ENCODE measurements at places on chromosomes 7 and 10.

- DNase-seq: no peak
Observed at GRCh38 chr10:110717781-110718589, 73.8 kb downstream of the RBM20 start.

DNA sequence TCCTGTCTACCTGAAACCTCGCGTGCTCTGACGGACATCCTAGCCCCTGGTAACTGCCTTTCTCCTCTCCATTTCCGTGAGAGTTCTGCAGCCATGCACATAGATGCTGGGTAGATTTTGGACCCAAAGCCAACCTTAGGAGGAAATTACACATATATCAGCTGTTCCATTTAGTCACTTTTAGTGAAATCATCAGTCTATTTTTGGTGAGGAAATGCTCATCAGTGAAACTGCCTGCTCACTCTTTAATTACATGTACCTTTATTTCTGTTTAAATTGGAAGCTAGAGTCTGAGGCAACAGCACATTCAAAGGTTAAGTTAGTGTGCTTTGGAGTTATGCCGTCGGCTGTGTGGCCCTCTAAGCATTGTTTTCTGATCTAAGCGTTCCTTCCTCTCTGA lies 231.3 kb downstream of the WDR37 start:
- no peak for DNase-seq

DNA sequence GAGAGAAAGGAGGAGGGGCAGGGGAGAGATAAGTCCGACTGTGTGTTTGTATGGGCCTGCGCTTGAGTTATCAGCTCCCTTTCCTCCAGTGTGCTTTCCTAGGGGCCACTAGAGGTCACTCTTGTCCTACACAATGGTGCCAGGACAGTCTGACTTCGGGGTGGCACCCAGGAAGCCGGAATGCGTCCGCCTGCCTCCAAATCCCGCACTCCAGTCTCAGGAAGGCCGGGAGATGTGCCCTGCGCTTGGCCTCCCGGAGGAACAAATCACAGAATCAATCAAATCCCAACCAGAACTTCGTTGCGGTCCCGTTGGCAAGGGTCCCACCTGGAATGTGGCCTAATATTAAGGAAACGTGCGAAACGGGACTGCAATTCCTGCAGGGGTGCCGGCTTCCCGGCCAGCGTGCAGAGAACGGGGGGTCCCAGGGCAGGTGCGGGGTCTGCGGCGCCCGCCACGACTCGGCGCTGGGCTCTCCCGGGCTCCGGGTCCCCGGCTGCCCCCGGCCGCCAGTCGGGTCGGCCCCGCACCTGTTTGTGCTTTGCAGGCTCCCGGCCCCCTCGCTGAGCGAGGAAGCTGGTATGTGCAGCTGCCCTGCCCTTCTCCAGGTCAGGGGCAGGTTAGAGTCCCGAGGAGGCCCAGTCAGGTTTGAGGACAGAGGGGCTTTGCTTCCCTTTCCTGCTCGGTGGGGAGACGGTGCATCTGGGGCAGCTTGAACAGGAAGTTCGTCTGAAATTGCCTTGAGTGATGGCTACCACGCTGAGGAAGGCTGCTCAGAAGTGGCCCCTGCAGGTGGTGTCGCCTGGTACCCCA lies 21.0 kb upstream of the HPS1 start:
- DNase-seq: no peak

- DNase-seq: no peak
Observed at GRCh38 chr10:106450966-106451365, 713.5 kb downstream of the SORCS1 start.

DNA sequence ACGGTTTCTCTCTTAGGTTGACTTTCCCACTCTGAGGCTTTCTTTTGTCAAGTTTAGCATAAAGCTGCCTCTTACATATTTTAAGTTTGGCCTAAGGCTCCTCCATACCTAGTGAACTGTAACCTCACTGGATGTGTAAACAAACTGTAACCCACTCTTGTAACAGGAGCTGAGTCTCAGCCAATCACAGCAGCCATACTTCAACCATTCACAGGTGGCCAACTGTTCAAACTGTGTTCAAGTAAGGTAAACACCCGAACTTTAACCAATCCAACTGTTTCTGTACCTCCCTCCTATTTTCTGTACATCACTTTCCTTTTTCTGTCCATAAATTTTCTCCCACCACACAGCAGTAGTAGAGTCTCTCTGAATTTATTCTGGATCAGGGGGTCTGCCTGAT lies 7.7 kb upstream of the NRBF2 start:
- DNase-seq: no peak

DNA sequence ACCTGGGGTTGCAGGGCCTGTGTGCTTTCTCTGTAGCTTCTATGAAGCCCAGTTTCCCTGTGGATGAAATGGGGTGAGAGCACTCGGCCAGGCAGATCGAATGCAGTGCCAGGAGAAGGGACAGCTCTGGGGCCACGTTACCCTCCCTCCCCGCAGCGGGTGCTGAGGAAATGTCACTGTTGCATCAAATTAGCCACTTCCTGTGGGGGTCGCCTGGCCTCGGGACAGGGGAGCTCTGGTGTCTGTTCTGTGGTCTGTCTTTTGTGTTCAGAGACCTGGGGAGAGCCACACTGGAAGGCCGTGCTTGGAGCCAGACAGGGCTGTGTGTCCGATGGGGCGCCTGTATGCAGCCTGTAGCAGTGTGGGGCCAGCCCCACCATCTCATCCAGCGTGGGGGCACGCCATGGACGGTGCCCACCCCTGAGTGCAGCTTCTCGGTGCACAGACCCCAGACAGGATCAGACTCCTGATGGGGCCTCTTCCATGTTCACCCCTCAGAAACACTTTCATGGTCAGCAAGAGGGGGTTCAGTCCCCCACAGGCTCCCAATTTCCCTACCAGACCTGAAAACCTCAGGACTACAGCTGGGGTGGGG lies 13.6 kb downstream of the TTYH3 start:
- no peak for DNase-seq

DNA sequence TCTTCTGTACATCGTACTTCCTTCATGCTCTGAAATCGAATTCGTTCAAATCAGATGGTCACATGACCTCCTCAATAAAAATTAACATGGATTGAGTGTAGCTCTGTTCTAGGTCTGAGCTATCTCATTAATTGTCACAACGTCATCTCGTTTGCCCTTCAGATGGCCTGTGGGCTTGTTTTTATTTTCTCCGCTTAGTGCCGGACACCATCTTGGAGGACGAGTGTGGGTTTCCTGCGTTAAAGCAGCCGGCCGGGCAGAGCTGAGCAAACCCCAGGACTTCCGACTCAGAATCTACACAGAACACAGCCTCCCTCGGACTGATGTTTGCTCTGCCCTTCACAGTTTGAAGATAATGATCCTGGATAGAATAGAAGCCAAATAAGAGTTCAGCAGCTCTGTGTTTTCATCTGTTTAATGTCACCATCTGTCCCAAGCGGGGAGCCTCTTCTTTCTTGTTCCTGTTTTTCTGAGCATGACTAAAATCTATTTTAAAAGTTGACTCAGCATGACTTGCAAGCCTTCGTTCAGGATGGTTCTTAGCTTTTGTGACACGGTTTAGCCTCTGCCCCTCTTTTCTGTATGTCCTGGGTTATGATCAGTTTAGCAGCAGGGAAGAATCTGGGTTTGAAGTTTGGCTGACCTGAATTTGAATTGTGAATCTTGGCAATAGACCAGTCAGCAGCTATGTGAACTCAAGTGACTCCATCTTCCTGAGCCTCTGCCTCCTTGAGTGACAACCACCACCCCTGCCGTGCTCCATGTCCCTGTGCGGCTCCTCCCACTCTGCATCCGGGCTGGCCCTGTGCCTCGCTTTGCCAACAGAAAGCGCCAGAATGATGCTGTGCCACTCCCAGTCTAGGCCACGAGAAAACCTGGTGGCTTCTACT lies 30.6 kb upstream of the GALNTL5 start:
- DNase-seq: no peak

- no peak for DNase-seq
Observed at GRCh38 chr7:127377425-127377824, 15.1 kb downstream of the ZNF800 start.

GRCh38 chr7:11153694-11154093 lies 180.0 kb downstream of the PHF14 start:
- DNase-seq: no peak
